SW480 (cell line): ENCODE measurements at places on chromosomes 7 and 10.
A peak's percentile ranks its signal among the peaks of the same experiment; 100 is the strongest.

DNA sequence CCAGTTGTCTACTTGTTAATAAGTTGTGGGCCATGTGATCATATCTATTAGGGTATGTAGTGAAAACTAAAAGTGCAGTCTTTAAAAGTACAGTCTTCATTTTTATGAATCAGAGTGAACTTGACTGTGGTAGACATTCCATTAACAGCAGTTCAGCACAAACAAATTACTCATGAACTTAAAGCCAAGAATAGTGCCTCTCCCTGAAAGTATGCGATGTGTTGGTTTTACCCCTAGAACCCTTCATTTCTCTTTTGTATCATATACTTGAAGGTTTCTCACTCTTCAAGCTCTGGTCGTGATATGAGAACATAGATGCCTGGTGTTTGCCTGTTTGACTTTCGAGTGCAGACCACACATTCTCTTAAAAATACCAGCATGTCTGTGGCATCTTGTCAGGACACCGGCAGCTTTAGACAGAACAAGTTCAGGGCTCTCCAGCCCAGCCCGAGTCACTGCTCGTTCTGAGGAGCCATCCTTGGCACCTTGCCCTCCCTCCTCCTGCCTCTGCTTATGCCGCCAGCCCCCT is 159.3 kb downstream of the LCOR start:
- DNase-seq, result no peak

DNA sequence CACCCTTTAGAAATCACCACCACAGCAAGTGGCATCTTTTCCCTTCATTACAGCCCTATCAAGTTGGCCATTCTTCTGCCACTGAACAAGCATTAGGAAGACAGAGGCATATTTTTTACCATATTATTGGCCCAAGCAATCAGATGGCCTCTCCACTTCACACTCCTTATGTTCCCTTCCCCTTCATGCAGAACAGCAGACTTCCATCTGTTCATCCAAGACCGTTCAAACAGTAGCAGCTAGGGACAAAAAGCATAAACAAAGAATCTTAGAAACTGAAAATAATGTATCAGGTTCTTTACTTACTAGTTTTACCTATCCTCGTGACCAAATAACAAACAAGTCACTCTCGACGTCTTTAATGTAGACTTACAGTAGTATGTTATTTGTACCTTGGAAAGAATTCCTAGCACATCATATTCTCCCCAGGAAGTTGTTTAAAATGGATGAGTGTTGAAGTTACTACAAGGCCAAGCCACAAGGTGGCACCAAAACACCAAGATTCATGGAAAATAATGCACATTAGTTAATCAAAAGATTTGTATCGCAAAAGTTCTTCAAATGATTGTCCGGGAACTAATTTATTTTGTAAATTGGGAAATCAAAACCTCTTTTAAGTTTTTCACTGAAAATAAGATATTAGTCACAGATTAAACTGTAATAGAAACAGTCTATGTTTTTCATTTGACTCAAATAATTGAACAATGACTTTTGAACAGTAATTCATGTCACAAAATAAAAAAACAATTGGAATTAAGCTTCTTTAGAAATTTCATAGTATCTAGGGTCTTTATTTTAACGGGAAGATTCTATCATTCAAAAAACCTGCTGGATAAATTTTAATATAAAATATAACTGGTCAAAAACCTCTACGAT is 112.1 kb downstream of the VPS41 start:
- DNase-seq, result peak; percentile 58

GRCh38 chr10:5835446-5836095 is 22.3 kb upstream of the GDI2 start:
- DNase-seq, result no peak

DNA sequence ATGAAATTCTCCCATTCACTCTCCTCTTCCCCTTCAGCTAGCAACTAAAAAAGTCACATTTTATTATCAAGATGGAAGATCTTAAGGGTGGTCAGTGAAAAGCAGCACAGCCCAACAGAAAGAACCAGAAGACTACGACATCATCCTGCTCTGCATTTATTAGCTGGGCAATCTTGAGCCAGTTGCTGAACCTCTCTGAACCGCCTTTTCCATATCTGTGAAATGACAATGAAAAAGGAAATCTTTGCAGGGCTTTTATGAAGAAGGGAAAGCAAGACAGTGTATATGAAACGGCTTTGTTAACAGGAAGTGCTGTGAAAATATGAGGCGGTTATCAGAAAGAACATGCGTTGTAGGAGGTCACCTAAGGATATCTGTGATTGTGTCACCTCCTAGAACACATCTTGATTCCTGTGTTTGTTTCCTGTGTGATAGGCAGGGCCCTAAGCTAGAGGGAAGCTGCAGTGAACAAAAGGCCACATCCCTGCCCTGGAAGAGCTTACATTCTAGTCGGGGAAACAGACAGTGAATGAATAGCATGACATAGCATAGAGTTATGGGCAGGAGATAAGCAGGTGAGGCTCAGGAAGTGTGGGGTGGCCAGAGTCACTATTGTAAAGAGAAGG is 36.0 kb upstream of the KCNMA1 start:
- no peak for DNase-seq

DNA sequence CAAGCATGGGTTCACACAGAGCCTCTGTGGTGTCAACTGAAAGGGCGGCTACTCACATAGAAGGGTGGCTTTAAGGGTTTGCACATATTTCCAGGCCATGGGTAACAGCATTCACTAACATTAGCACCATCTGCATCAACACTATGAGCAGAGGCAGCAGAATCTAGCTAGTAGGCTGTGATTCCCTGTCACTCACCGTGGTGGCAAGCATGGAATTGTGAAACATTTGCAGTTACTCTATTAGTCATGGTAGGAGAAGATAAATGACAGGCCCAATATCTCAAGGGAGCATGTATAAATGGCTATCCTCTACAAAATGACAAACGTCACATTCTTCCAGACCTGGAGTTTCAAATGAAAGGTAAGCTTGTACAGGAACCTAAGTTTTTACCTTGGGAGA is 32.2 kb upstream of the CUBN start:
- DNase-seq, result no peak

- no peak for DNase-seq
These were observed 118.6 kb upstream of the ZNF479 start for GRCh38 chr7:57250801-57251200.

DNA sequence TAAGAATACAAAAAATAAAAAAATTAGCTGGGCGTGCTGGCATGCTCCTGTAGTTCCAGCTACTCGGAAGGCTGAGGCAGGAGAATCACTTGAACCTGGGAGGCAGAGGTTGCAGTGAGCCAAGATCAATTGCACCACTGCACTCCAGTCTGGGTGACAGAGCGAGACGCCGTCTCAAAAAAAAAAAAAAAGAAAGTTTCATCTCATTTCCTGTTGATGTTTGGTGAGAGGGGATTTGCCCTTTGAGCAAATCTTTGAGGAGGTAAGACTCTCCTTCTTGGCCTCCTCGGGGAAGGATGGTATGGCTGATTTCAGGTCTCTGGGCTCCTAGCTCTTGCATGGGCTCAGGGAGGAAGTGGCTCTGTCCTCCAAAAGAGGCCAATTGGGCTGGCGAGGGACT is 3.6 kb upstream of the GRID2IP start:
- DNase-seq, result no peak

- peak; percentile 55 for DNase-seq
These were observed 278.1 kb downstream of the HTR7 start for GRCh38 chr10:90579602-90580242.

DNA sequence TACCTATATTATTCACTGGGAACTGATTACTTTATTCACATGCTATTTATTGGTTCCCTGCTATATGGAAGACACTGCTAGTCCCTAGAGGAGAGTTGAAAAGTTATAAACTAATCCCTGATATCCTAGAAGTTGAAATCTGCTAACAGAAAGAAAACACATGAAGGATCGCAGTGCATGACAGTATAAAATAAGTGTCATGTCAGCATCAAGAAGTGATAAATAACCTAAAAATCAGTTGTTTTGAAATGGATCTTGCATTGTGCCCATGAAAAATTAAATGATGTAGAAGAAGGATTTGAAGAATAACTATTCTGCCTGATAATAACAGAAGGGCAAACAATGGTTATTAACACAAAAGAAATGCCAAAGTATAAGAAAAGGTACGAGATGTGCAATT is 293.3 kb upstream of the LRRN3 start:
- no peak for DNase-seq

GRCh38 chr7:139127648-139128047 is 18.1 kb upstream of the ZC3HAV1 start:
- peak; percentile 25 for DNase-seq

DNA sequence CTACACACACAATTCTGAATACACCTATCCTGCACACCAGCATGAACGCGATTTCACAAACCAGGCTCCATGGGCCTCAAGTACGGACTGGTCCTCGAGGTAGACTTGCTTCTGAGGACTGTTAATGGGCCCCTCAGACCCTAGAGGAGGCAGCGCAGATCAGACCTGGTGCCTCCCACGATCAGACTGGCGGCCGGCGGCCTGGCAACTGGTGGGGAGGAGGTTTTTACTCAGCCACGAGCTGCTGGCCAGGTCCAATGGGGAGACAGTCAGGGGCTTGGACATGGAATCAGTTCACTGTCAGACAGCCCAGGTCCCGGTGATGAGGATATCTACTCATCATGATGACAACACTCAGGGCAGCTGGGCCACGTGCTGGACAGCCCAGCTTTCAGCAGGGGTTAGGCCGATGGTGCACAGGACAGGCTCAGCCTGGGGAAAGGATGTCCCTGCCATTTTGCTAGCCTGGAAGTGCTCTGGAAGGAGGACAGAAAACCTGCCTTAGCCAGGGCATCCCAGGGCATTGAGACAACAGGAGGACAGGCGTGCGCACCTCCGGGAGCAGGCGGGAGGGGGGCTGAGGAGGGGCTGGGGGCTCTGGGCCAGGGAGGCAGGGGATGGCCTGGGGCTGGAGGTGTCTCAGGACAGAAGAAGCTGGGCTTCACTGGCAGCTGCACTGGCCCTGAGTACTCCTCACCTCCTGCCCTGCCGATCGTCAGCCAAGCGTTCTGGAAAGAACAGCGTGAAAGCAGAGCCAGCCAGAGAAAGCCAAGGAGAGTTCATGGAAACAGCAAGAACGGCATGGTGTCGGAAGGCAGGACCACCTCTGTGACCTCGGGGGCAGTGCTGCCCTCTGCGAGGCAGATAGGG is 48.0 kb upstream of the RASGEF1A start:
- no peak for DNase-seq

- no peak for DNase-seq
These were observed 17.5 kb downstream of the AVPI1 start for GRCh38 chr10:97669571-97669970.

DNA sequence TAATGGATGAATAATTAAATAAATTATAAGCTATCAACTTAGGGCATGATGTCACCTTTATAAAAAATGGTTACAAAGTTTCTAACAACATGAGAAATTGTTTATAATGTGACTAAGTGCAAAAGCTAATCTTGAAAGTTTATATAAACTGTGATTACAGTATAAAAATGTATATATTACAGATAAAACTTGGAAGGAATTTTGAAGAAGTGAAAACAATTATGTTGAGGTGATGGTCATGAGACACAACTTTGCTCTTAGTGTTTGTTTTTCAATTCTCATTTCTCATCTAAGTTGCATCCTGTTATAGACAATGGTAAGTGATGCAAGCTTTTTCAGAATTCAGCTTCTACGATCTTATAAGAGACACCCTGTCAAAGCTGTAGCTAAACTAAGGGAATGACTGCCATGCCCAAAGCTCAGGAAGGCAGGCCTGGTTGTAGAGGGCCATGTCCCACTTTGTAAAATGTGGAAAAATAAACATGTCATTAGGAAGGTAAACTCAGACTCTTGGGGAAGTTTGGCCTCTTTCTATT is 23.9 kb downstream of the MACC1 start:
- DNase-seq, result no peak

- no peak for DNase-seq
These were observed 11.9 kb downstream of the FLNC start for GRCh38 chr7:128841921-128842673.

DNA sequence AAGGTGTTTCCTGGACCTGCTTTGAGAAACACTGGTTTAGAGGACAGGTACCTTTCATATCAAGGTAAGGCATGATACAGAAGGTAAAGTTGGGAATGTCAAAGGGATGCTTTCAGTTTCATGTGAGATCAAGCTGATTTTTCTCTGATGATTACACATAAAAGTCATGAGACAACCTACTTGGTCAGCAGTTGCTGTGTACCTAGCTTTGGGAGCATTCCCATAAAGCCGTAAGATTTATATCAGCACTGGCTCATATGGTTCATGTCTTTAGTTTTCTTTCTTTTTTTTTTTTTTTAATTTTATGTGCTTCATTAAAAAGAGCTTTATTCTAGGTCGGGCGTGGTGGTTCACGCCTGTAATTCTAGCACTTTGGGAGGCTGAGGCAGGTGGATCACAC is 265.3 kb upstream of the LRGUK start:
- DNase-seq, result no peak

- DNase-seq, result no peak
These were observed 10.1 kb downstream of the CHN2 start for GRCh38 chr7:29204491-29205272.

- no peak for DNase-seq
These were observed 1.4 kb upstream of the ASNS start for GRCh38 chr7:97873606-97874005.

DNA sequence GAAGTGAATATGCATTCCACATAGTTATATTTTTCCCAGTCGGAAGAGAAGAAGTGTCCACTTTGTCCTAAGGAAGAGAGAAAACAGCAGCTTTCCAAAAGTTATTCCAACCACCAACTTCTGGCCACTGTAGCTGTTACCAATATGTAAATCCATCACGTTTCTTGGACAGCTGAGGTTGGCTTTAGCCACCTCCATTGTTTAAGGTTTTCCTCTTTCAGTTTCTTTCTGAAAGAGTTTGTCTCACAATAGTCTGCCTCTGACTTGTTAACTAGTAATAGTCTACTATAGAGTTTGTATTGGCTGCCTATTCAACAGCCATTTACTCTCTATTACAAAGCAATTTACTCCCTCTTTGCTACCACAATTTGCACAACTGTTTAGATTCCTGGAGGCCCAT is 457.6 kb upstream of the LRRN3 start:
- no peak for DNase-seq

DNA sequence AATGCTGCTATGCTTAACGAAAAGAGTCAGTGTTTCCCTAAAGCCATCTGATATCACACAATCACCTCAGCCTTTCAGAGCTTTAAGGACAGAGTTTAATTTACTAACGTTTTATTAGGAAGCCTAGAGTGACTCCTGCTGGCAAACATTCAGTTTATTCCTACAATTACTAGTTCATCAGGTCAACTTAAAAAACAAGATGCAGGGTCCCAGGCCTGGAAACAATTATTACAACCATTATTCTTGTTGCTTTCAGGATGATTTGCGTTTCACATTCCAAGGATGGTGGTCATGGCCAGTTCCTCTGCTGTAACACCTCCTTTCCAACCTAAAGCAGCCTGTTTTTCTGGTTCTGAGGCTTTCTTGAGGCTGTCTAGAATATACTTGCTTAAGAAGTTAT is 1.5 kb upstream of the FAM53B start:
- DNase-seq, result peak; percentile 67
